ENCODE measurements at places on chromosomes 6 and 20.

- DNase-seq: no peak
Measured at GRCh38 chr6:39369987-39370386, 47.5 kb upstream of the KCNK16 start.

DNA sequence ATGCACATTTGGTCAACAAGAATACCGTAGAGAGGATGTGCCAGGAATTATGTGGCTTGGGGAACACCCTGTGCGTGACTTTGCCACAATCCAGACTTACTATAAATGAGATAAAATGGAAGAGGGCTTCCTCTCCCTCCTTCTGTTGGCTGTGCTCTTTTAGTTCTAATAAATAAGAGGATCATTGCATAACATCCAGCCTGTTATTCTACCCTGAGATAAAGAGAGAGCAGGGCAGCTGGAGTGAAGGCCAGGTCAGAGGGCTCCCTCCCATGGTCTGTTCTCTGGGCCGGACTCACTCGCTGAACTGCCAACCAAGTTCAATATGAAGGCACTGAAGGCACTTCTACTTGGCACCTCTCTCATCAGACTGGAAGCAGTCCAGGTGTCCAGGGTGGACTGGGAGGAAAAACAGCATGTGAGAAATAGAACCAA, 91.7 kb downstream of the MTFR2 start:
- no peak for DNase-seq

DNA sequence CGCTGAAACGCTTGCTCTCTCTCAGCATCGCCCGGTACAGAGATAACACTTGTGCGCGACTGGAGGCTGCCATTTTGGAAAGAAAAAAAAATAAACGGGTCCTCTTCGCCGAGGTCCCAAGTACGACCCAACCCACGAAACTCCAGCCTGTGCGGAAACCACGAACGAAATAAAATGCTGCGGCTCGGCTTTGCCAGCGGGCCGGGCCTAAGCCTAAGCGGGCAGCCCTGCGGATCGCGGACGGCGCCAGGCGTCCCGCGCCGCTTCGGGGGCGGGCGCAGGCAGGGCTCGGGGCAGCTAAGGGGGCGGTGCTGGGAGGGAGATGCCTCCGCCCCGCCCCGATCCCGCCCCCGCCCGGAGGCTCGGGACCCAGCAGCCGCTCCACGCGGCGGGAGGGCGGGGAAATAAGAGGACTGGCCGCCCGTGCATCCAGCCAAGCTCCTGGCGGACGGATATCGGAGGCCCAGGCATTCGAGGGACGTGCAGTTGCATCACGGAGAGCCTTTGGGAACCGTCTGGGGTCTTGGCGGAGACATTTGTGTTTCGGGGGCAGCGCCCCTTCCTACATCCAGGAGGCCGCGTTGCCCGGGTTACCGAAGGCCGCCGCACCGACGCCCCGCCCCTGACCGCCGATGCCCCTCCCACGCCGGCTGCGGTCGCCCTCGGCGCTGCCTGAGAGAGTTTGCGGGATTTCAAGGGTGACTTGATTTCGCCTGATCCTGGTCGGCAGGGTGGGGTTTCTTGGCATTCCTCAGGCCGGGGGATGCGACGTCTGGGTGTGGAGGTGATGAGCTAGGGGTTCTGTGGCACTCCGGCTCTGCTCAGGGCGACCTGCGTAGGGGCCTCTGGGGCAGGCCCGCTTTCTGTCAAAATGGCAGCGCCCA, at the start of the genes FARS2 and LYRM4:
Gene FARS2 (plus strand): TSS at position 853 of the 884 bp plus-strand sequence.
Gene LYRM4 (minus strand): TSS at position 290 of the 884 bp plus-strand sequence. CDS start 217 bp downstream, at position 73.
- DNase-seq: peak; percentile 100

DNA sequence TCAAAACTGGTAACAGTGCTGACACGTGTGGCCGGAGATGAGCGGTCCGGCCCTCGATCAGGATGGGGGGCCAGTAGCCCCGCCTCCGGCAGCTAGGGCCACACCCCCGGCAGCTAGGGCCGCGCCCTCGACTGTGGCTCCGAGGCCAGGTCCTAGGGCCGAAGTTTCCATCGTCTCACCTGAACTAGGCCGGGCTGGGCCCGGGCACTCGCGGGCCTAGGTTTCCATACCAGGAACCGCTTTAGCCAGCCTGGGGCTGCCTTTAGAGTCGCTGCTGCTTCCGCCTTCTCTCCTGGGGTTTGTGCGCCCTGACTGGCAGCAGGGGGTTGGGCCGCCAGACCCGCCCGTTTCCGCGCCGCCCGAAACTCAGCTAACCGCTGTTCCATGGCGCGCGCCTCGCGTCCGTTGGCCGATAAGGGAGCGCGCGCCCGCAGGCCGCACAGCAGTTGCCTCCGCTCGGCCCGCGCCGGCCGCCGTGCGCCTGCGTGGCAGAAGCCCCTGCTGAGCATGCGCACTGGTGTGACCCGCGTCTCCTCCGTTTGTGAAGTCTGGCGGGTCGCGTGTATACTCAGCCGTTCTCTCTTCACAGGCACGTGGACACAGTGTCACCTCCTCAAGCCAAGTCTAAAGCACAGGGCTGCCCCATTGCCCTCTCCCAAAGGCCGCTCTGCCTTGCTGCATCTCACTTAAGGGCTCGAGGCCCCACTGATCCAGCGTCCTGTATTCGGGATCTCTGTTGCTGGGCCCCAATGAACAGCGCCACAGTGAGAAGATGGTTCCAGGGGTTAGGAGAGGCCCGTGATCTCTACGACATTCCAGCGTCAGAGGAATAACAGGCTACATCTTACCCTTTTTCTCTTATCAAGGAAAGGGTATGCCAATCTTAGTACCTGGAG, at the start of gene SAYSD1:
Gene SAYSD1 (minus strand): TSS at position 483 of the 896 bp plus-strand sequence. CDS start 97 bp downstream, at position 386.
- peak; percentile 87 for DNase-seq

- DNase-seq: no peak
Measured at GRCh38 chr6:105785066-105785811, 300.9 kb upstream of the PRDM1 start.

DNA sequence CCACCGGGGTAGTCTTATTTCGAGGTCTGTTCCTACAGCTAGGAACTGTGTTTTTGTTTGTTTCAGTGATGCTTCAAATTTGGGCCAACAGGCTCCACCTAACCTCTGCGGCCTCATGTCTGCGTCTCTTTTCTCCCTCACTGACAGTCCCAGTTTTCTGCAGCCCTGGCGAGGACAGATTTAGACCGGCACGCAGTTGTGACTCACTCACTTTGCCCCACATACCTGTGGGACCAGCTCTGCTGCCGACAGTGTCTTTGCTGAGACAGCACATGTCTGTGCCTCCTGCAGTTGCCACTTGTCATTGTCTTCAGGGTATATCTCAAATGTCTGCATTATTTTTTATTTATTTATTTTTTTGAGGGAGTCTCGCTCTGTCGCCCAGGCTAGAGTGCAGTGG, 29.2 kb downstream of the OSBPL2 start:
- no peak for DNase-seq

DNA sequence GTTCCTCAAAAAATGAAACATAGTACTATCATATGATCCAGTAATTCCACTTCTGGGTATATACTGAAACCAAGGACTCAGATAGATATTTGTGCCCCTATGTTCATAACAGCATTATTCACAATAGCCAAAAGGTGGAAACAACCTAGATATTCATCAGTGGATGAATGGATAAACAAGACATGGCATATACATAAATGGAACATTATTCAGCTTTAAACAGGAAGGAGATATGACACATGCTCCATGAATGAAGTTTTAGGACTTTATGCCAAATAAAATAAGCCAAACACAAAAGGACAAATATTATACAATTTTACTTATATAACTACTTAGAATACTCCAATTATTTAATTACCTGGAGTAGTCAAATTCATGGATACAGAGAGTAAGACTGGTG, 16.4 kb downstream of the PLCB1 start:
- DNase-seq: no peak

GRCh38 chr6:148547110-148547509, 199.7 kb upstream of the UST start:
- DNase-seq: no peak

DNA sequence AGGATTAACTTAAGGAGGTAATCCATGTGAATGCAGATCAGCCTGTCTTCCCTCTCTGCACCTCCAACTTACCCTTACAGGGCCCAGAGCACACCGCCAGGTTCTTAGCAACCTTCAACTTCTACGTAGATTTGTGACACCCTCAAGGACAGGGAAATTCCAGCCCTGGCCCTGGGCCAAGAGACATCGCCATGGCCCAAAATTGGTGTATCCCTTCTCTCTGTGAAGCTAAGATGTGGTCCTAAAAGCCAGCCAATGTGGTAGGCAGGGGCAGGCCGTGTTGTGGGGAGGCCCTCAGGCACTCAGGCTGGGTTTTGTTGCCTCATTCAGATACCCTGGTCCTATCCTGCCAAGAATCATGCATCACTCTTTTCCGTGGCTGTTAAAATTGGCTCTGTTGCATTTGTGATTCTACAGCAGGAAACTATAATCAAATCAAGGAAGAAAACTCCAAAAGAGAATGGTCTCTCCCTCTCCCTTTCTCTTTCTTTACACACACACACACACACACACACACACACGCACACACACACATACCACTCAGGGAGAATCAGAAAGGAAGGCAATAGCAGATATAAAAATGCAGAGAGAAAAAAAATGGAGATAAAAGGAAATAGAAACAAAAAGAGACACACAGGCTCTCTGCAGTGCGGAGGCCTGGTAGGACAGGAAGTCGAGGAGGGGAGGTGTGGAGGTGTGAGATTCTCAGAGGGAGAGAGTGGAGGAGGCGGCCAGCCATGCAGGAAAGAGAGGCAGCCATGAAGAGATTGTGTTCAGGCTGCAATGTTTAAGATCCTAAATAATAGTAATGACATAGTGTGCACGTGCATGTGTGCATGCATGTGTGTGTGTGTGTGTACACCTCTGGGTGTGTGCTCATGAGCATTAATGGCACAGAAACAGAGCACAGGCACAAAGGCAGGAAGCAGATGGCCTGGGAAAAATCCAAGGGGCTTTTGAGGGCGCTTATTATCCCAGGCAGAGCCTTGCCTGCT, 201.8 kb upstream of the LRFN2 start:
- DNase-seq: no peak

GRCh38 chr6:85468326-85468725, 18.4 kb downstream of the NT5E start:
- DNase-seq: no peak

DNA sequence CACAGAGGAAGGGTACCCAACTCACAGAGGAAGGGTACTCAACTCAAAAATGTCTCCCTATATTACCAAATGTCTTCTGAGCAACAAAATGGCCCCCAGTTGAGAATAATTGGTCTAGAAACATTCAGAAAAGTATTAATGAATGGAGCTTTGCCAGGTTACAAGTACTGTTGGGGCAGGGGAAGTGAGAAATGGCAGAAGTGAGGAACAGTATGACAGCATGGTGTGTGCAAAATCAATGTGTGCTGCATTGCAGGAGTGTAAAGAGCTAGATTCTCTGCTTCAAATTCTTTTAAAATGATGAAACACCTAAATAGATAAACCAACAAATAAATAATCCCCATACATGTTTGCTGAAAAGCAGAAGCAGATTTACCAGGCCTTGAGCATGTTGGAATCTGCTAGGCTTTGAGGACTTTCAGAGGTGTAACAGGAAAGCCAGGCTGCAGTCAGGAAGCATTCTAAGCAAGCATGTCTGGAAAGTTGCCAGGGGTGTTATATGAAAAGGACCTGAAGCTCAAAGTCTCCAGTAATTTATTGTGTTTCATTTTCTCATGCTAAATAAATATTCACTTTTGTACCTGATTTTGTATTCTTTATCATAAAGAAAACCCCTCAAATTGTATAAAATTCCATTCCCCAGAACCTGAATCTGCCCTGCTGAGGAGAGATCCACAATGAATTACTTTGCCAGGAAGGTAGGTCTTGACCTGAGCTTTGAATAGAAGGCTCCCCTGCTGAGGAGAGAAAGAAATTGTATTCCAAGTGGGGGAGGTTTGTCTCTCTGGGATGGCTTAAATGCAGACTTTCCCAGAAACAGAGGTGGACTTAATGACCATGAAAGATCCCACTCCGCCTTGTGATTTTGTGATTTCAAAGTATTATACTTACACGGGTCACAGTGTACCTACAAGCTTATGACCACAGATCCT, 265.0 kb upstream of the MARCKS start:
- DNase-seq: no peak

DNA sequence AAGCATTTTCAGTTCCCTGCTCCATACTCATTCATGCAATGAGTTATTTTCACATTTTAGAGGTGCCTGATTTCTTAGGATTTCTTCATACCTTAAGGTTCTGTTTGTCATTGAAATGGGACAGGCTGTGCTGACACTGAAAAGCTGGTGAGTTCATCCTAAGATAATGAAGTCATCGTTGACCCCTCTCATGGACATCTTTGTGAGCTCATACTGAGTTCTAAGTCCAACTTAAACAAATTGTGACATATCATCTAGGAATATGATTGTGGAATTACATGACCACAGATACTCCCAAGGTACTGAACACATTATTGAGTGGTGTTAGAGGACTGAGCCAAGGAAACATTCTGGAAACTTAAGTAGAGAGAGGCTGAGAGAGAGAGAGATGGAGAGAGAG, 224.8 kb upstream of the JAG1 start:
- no peak for DNase-seq

DNA sequence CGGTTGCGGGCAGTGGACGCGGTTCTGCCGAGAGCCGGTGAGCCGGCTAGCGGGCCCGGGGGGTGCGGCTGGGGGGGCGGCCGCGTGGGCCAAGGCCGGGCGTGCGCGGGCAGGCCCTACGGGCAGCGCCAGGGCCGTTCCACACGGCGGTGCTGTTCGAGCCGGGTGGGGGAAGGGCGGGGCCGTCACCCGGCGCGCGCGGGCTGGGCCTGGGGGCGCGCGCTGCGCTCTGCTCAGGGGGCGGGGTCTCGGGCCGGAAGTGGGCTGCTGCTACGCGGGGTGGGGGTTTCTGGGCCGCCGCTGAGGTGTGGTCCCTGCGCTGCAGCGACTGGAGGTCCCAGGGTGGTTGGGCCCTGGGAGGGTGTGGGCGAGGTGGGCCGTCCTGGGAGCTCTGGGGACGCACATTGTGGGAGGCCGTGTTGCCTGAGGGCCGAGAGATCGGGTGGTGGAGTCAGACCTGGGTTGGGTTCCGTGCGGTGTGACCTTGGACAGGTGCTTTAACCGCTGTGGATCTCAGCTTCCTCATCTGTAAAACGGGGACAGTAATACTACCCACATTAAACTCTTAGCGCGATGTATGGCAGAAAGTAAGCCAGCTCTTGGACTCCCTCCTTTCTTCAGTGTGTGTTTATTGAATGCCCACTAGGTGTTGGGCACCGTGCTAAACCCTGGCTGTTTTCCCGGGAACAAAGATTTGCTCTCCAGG, 391 bp downstream of the MAPRE1 start:
- DNase-seq: peak; percentile 99

- no peak for DNase-seq
Measured at GRCh38 chr20:49460916-49461315, 21.6 kb downstream of the KCNB1 start.

DNA sequence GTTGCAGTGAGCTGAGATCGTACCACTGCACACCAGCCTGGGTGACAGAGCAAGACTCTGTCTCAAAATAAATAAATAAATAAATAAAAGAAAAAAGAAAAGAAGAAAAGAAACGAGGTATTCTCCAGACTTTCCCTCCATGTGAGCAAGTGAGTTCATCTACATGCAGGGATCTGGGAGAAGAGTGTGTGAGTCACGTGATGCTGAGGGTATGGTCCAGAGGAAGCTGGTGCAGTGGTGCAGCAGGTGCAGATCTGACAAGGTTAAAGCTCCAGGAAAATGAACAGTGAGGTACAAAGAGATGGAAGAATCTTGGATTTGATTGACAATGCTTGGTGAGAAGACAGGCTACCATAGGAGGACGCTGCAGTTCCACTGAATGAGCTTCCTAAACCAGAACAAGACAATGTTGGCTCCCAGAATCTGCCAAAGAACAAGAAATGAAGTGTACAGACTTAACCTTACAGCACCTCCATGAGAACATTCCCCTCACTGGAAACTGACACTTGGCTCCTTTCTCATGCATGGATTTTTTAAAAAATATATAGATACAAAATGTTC, 79.5 kb upstream of the BTBD3 start:
- DNase-seq: no peak

All from stimulated activated naive CD4-positive, alpha-beta T cell (primary cell).